ENCODE measurements at places on chromosomes 16 and 17. TPM values are rescaled to one million over a fixed set of nuclear protein-coding genes. Genes with fewer than 3 reads are reported as not detected.
A peak's percentile ranks its signal among the peaks of the same experiment; 100 is the strongest.

GRCh38 chr17:57612202-57613071, 132.7 kb downstream of the CCDC182 start:
- H3K4me1 ChIP-seq, result peaks cover 11% of the 10 kb centered on the region
- peaks cover 15% of the 10 kb centered on the region for H3K36me3 ChIP-seq
- H3K27ac ChIP-seq, result peak overlapping the region; percentile 72
- no peaks in the 10 kb centered on the region for H3K27me3 ChIP-seq

DNA sequence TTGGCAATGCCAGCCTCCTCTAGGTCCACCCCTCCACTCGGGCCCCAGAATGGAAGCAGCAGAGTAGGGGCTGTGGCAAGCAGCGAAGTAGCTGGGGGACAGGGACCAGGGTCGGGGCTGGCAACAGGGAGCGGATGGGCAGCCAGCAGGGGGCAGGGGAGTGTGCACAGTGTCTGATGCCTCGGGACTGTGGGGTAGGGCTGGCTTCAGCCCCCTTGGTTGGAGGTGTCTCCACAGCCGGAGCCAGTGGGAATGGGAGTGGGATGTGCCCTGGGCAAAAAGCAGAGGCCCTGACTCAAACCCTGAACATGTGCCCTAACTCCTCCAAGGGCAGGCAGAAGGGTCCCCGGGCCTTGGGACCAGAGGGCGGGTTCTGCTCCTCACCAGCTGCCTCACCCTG, 18.5 kb upstream of the ARHGAP27 start:
- no peak overlapping the region for H3K27ac ChIP-seq
- H3K36me3 ChIP-seq, result peaks cover 28% of the 10 kb centered on the region
- no peak for DNase-seq
- H3K4me1 ChIP-seq, result peaks cover 16% of the 10 kb centered on the region

- peaks cover 23% of the 10 kb centered on the region for H3K27me3 ChIP-seq
- no peak overlapping the region for H3K27ac ChIP-seq
- no peak overlapping the region for H3K4me3 ChIP-seq
Observed at GRCh38 chr17:83155128-83156121, 76.0 kb downstream of the METRNL start.

DNA sequence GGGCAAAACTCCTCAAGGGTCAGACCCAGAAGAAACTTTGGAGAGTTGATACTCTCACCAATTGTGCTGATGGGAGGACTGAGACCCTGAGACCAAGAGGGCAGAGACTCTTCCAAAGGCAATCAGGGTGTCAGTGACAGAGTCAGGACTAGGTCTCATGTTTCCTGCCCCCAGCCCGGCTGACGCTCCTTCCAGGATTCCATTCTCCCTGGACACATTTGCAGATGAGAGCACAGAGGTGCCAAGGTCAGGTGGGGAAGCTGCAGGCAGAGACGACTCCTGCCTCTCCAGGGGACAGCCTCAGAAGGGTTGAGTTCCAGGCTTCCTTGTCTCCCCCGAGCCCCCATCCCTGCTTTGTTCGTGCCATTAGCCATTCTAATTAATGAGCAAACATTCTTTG, 174.1 kb downstream of the WSCD1 start:
- no peaks in the 10 kb centered on the region for H3K4me1 ChIP-seq
- H3K27me3 ChIP-seq, result peaks cover 30% of the 10 kb centered on the region
- H3K36me3 ChIP-seq, result peaks cover 5% of the 10 kb centered on the region

DNA sequence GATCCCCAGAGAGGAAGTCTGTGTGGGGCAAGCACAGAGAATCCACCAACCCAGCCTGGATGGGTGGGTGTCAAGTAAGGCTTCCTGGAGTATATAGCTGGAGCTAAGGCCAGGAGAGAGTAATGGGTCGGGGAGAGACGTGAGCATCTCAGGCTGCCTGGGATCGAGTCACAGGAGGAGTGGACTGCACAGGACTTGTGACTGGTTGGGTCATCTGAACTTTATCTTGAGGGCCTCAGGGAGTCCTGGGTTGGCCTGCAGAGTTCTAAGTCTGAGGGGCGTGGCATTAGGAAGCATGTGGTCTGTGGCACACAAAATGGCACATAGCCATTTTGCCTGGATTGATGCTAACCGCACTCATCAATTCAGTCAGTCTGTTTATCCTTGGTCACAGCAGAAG, 1.5 kb downstream of the PLA2G15 start:
- no peak for DNase-seq
- H3K27ac ChIP-seq, result no peak overlapping the region
- no peaks in the 10 kb centered on the region for H3K27me3 ChIP-seq
- peaks cover 3% of the 10 kb centered on the region for H3K36me3 ChIP-seq

DNA sequence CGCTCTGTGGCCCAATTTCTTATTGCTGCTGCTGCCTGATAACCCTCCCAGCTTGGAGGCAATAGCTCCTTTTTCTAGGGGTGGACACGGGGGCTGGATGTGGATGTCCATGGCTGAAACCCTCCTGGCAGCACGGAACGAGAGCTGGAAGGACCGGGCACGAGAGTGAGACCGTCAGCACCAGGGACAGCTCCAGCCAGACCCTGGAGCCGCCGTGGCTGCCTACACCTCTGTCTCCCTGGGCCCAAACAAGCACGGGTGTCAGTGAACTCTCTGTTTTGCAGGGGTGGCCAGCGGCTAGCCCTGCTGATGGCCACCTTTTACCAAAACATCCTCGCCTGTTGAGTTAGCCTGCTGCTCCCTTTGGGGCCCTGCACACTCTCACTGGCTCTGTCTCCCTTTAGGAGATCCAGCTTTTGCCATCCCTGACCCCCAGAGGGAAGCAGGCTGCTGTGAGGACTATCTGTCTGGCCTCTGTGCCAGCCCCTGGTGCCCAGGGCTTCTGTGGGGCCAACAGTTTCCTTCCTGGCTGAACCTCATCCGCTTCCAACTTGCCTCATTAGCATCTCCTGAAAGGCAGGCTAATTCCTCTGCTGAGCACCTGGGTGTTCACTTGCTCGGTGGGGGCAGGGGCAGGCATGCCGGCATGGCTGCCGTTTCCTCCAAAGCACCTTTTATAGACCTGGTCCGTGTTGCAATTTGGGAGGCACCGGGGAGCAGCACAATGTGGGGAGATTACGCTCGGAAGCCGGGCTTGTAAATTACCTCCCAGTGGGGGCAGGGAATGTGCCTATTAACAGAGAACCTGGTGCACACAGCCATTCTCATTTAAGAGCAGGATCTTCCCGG, 118.1 kb downstream of the ENGASE start:
- no peaks in the 10 kb centered on the region for H3K4me1 ChIP-seq
- H3K27me3 ChIP-seq, result peaks cover 36% of the 10 kb centered on the region
- H3K4me3 ChIP-seq, result no peak overlapping the region
- no peak for DNase-seq
- no peaks in the 10 kb centered on the region for H3K36me3 ChIP-seq

DNA sequence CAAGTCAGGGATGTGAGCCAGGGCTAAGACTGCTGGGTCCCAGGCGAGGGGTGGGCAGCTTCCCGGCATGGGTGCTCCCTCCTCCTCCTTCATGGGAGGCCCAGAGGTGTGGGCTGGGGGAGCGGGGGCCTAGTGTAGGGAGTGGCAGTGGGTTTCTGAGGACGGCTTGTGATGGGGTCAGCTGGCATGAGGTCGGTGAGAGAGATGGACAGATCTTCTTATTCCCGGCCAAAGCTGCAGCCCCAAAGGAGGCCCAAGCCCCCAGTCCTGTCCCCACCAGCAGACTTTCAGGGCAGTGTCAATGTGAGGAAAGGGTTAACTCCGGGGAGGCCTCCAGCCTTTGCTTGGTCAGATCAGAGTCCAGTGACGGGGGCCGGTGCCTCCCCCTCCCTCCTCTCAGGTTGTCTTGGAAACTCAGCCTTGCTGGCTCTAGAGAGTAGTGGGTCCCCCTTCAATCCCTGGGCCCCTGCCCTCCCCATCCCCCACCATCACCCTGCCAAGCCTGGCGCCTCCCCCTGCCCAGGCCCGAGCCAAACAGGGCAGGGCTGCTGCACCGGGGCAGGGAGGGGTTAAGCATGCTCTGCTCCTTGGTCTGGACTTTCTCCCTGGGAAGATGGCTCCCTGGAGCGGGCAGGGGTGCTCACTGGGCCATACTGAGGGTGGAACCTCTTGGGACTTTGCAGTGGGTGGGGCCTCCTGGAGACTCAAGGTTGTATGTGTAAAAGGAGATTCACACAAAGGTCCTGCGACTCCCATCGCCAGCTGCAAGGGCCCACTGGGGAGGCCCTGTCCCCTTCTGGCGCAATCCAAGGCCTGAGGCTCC, 12.4 kb downstream of the NAT9 start:
- H3K27ac ChIP-seq, result no peak overlapping the region
- no peak overlapping the region for H3K4me3 ChIP-seq
- H3K36me3 ChIP-seq, result no peaks in the 10 kb centered on the region
- no peak for DNase-seq

GRCh38 chr17:76125922-76126321, 15.1 kb downstream of the FOXJ1 start:
- no peak for DNase-seq
- peaks cover 22% of the 10 kb centered on the region for H3K4me1 ChIP-seq
- no peak overlapping the region for H3K4me3 ChIP-seq
- no peak overlapping the region for H3K27ac ChIP-seq
- H3K27me3 ChIP-seq, result peaks cover under 1% of the 10 kb centered on the region
- no peaks in the 10 kb centered on the region for H3K36me3 ChIP-seq

The NOTUM gene
- polyA plus RNA-seq, result not detected

GRCh38 chr17:7843536-7844291, 9.7 kb downstream of the KDM6B start:
- peaks cover 7% of the 10 kb centered on the region for H3K36me3 ChIP-seq
- no peaks in the 10 kb centered on the region for H3K27me3 ChIP-seq
- H3K27ac ChIP-seq, result peak overlapping the region; percentile 99

The PITPNM3 gene
- polyA plus RNA-seq, result not detected

DNA sequence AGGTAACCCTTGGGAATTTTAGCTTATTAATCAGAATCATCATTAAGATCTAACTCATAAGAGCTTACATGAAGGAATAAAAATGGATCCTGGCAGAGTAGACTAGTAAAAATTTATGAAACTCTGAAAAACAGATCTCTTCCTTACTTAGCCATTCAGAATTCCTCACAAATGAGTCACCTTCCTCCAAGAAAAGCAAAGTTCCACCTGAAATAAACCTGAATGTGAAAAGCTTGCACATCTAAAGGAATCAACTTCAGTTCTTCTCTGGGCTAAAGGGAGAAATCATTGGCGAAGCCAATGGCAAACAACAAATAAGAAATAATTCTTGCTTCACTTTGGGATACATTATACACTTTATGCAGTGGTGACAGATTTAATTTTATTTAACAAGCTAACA, 22.7 kb downstream of the MYO1D start:
- H3K27me3 ChIP-seq, result peaks cover 9% of the 10 kb centered on the region
- H3K4me3 ChIP-seq, result no peak overlapping the region
- H3K4me1 ChIP-seq, result no peaks in the 10 kb centered on the region
- no peak overlapping the region for H3K27ac ChIP-seq

The SLC35G6 gene
- polyA plus RNA-seq, result not detected
